Activated T-helper 1 cell treated with anti-CD3 and anti-CD28 coated beads, Interleukin-12 subunit alpha, Interleukin-12 subunit beta, Interleukin-2, Interleukin-4 antibody, amounts not matched to agents 30 ng/mL and 10 ng/mL and 1 ng/mL, durations not matched to agents 14 hours and 24 hours and 36 hours (primary cell): ENCODE measurements at places on chromosomes 7 and 10.

- no peak overlapping the region for H3K4me3 ChIP-seq
- DNase-seq = no peak
- H3K4me1 ChIP-seq = peaks cover 21% of the 10 kb centered on the region
- no peaks in the 10 kb centered on the region for H3K36me3 ChIP-seq
- H3K27ac ChIP-seq = no peak overlapping the region
Observed at GRCh38 chr7:107788216-107788615, 14.8 kb downstream of the SLC26A3 start.

GRCh38 chr10:27720529-27720928, 25.1 kb downstream of the MKX start:
- no peak overlapping the region for H3K27ac ChIP-seq
- no peaks in the 10 kb centered on the region for H3K4me1 ChIP-seq
- no peak for DNase-seq
- no peak overlapping the region for H3K4me3 ChIP-seq

DNA sequence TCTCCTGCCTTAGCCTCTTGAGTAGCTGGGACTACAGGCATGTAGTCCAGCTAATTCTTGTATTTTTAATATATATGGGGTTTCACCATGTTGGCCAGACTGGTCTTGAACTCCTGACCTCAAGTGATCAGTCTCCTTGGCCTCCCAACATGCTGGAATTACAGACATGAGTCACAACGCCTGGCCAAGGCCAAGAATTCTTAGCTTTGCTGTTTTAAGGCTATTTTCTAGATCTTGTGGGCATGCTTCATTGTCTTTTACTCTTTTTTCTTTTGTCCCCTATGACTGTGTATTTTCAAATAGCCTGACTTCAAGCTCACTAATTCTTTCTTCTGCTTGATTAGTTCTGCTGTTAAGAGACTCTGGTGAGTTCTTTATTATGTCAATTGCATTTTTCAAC, 56.4 kb upstream of the TAS2R16 start:
- no peak overlapping the region for H3K4me3 ChIP-seq
- H3K27me3 ChIP-seq = no peaks in the 10 kb centered on the region
- no peaks in the 10 kb centered on the region for H3K4me1 ChIP-seq
- no peak overlapping the region for H3K27ac ChIP-seq

DNA sequence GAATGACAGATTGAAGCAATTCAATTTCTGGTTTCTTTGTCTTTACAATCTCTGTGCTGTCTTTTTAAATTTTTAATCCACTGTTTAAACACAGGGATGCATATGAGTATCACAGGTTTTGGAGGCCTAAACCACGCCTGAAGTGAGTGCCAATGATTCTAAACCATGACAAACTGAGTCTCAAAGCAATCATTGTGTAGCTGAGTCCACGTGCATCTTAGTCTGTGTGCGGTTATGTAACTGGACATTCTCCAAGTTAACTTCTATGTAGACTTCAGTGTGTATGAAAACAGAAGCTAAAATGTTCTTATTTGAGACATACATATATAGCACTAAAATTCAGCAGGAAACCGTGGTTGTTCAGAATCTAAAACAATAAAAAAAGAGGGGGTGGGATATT, 79.3 kb upstream of the ST8SIA6 start:
- DNase-seq = no peak
- H3K4me1 ChIP-seq = no peaks in the 10 kb centered on the region
- no peak overlapping the region for H3K4me3 ChIP-seq
- no peaks in the 10 kb centered on the region for H3K36me3 ChIP-seq

- no peaks in the 10 kb centered on the region for H3K27me3 ChIP-seq
- no peak overlapping the region for H3K27ac ChIP-seq
- no peak for DNase-seq
- no peaks in the 10 kb centered on the region for H3K4me1 ChIP-seq
Observed at GRCh38 chr7:95579318-95579717, 17.0 kb downstream of the PDK4 start.

- H3K27ac ChIP-seq = no peak overlapping the region
- DNase-seq = no peak
- H3K27me3 ChIP-seq = no peaks in the 10 kb centered on the region
- no peaks in the 10 kb centered on the region for H3K4me1 ChIP-seq
Observed at GRCh38 chr7:90755041-90755440, 158.9 kb downstream of the CDK14 start.

- no peak overlapping the region for H3K4me3 ChIP-seq
- H3K27me3 ChIP-seq = no peaks in the 10 kb centered on the region
- no peaks in the 10 kb centered on the region for H3K36me3 ChIP-seq
- H3K4me1 ChIP-seq = no peaks in the 10 kb centered on the region
Observed at GRCh38 chr7:1721047-1721690, 51.1 kb downstream of the ELFN1 start.

- no peak overlapping the region for H3K4me3 ChIP-seq
- no peak overlapping the region for H3K27ac ChIP-seq
Observed at GRCh38 chr10:61404751-61405150, 48.4 kb downstream of the TMEM26 start.

- H3K27ac ChIP-seq = no peak overlapping the region
- DNase-seq = no peak
- peaks cover 15% of the 10 kb centered on the region for H3K4me1 ChIP-seq
- H3K27me3 ChIP-seq = peaks cover 19% of the 10 kb centered on the region
Observed at GRCh38 chr7:106053109-106053508, 59.0 kb downstream of the SYPL1 start.

- H3K27ac ChIP-seq = peak overlapping the region; percentile 53
- no peak overlapping the region for H3K4me3 ChIP-seq
- peaks cover 31% of the 10 kb centered on the region for H3K4me1 ChIP-seq
- H3K27me3 ChIP-seq = peaks cover 3% of the 10 kb centered on the region
Observed at GRCh38 chr7:43570688-43571365, 12.1 kb upstream of the STK17A start.

- no peaks in the 10 kb centered on the region for H3K36me3 ChIP-seq
- no peak overlapping the region for H3K27ac ChIP-seq
- H3K4me1 ChIP-seq = peaks cover 29% of the 10 kb centered on the region
- H3K4me3 ChIP-seq = no peak overlapping the region
- DNase-seq = no peak
- H3K27me3 ChIP-seq = peaks cover 3% of the 10 kb centered on the region
Observed at GRCh38 chr10:103688491-103688890, 166.9 kb downstream of the SH3PXD2A start.
